ENCODE measurements at places on chromosomes 4 and X.

DNA sequence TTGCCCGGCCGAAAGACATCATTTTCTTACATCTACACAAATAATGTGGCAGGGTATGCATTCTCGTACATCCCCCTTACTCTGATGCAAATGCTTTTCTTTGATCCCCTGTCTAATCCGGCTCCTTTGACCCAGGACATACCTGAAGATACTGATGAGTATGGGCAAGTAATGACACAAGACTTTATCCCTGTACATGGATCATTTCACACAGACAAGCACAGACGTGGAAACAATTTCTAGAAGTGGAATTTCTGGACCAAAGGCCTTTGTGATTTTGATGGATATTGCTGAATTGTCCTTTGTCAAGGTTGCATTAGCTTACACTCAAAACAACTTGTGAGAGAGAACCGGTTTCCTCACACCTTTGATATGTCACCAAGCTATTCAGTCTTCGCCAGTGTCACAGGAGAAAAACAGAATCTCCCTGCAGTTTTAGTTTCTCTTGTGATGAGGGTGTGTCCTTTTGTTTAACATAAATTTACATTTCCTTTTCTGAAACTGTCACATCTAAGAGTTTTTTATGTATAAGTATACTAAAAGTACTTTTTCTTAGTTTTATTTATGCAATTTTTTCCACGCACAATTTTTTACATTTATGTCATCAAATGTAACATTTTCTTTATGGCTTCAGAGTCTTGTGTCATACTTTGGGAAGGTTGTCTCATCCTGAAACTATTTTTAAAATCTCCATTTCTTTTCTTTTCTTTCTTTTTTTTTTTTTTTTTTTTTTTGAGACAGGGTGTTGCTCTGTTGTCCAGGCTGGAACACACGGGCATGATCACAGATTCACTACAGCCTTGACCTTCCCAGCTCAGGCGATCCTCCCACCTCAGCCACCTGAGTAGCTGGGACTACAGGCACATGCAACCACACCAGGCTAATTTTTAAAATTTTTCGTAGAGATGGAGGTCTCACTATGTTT, 25.2 kb downstream of the RWDD4 start:
- no peak for DNase-seq

DNA sequence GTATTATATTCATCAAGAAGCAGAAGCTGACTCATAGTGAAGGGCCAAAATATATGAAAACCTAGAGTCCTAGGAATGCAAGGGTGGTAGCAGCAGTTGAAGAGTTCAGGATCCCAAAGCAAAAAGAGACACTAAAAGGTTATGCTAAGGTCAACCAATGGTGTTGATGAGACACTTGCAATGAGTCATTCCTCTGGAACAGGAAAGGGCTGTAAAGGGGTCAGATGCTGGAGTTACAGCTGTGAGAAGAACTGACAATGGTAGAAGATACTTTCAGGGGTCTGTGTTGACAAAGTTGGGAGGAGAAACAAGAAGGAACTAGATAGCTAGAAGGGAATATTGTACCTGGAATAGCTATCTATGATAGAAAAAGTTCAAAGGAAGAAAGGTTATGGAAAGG, 47.5 kb downstream of the ZGRF1 start:
- peak; percentile 47 for DNase-seq

DNA sequence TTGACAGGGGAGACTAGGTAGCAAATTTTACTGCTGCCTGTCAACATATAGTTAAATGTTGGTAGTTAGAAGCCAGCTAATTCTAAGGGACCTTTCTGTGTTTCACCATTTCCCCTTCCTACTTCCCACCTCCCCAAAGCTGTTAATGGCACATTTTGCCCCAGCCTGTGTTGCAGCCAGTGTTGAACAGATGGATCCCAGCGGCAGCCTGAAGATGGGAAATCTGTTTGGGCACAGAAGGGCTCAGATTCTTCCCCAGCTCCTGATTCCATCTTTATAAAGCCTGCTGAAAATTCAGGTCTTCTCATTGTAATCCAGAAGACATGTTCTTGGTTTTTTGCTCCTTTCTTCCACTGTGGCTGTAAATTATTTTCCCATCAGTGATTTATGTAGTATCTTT, 89.0 kb downstream of the SPRY1 start:
- no peak for DNase-seq

DNA sequence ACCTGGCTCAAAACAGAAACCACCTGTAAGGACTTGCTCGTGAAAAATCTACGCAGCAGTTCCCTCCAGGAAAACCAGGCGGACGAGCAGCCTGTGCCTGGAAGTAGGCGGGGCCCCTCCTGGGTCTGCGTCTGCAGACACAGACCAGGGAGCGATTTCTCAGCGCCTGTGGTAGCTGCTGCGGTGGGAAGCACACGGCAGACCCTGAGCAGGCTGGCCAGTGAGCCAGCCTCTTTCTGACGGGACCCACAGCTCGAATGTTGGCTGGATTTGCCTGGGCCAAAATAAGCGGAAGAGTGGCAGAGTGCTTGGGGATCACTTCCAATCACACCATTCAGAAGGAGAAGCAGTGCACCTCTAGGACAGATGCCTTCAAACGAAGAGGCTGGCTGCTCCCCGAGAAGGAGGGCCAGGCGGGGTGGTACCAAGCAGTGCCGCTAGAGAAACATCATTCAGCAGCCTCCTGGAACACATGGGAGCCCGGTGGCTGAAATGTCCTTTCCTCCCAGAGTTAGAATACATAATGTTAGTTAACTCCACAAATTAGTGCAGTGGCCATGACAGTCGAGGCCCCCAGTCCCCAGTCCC, 85.9 kb downstream of the GATB start:
- peak; percentile 14 for DNase-seq

DNA sequence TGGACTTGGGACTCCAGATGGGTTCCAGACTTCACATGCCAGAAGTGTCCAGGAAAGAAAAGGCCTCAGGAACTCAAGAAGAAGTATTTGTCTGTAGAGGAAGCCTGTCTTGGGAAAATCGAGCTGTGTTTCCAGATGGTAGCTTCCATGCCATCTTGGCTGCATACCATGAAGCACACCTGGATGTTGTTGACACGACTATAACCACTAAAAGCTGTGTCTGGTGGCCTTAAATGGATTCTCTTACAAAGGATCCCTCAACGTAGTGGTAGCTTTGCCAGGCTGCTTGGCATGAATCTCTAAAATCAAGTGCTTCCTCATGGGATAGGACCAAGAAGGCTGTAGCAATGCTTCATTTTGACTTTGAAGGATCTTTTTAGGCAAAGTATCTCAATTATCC, 313.4 kb upstream of the BOD1L1 start:
- DNase-seq: no peak

- no peak for DNase-seq
Measured at GRCh38 chrX:37578045-37578444, 6.6 kb downstream of the LANCL3 start.

GRCh38 chrX:107834275-107835201, 8.9 kb downstream of the MID2 start:
- no peak for DNase-seq

- no peak for DNase-seq
Measured at GRCh38 chrX:128439159-128439558, 387.0 kb upstream of the ACTRT1 start.

GRCh38 chr4:155679343-155679742, 12.7 kb downstream of the GUCY1A1 start:
- no peak for DNase-seq

DNA sequence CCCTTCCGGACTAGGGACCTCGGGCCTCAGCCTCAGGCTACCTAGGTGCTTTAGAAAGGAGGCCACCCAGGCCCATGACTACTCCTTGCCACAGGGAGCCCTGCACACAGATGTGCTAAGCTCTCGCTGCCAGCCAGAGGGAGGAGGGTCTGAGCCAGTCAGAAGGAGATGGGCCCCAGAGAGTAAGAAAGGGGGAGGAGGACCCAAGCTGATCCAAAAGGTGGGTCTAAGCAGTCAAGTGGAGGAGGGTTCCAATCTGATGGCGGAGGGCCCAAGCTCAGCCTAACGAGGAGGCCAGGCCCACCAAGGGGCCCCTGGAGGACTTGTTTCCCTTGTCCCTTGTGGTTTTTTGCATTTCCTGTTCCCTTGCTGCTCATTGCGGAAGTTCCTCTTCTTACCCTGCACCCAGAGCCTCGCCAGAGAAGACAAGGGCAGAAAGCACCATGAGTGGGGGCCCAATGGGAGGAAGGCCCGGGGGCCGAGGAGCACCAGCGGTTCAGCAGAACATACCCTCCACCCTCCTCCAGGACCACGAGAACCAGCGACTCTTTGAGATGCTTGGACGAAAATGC, at the start of gene WAS:
Gene WAS (plus strand): TSS at position 389 of the 572 bp plus-strand sequence. CDS start 55 bp downstream, at position 444.
- no peak for DNase-seq

DNA sequence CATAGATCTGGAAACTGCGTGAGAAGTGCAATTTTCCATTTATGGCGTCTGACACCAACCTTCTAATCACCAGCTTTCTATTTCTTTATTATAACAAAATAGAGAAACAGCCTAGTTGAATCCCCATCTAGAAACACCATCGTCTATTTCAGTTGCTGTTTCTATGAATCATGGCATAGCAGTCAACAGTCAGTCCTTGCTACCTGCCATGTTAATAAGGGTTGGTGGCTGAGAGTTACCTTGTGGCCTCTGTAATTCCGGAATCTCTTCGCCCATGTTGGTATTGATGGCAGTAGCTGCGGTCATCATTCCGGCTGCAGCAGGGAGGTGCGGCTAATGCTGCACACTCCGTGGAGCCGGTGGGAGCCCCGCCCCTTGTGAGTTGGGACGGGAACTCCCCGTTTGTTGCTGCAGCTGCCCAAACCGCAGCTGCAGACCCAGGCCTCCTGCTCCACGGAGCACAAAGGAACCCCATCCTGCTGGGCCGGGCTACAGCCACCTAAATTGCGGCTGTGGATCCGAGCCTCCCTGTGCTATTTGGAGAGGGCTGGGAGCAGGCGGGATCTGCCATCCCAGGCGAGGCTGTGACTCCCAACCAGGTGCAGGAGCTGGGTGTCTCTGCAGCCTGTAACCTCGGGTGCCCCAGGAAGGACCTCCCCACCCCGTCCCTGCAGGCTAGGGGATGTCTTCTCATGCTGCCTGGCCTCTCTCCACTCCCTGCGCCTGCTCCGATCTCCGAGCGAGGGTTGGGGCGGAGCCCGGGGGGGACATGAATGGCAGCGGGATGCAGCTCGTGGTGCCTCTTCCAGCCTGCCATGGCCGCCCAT, 115.4 kb upstream of the STK26 start:
- DNase-seq: no peak

Measured in ELR (cell line).